ENCODE measurements at places on chromosomes 2 and 18.

GRCh38 chr2:105779394-105779793 lies 34.7 kb downstream of the NCK2 start:
- DNase-seq, result no peak

DNA sequence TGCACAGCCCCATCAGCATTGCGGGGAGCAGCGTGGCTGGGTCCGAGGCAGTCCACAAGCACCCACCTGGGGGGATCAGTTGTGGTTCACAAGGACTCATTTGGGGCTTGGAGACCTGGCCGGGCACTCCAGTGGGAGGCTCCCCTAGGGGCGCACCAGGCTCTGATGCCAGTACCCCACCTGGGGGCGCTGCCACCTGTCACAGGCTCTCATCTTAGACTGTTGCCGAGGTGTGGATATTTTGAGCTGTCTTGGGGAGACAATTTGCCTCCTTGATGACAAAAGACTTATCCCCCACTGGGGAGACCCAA lies 3.0 kb downstream of the ADRA2B start:
- no peak for DNase-seq

- DNase-seq, result no peak
Observed at GRCh38 chr18:79355433-79356335, 40.0 kb upstream of the NFATC1 start.

DNA sequence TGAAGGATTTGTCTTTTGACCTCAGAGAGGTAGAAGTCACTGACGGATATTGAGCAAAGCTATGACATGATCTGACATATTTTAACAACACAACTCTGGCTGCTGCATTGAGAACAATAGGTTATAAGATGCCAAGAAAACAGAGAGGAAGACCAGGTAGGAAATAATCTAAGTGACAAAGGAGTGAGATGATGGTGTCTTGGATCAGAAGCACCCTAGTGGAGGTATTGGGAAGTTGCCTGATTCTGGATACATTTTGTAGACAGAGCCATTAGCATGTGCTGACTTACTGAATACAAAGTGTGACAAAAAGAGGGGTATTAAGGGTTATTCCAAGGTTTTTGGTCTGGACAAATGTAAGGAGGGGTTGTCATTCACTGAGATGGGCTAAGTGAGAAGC lies 1438.1 kb downstream of the DPP10 start:
- no peak for DNase-seq

DNA sequence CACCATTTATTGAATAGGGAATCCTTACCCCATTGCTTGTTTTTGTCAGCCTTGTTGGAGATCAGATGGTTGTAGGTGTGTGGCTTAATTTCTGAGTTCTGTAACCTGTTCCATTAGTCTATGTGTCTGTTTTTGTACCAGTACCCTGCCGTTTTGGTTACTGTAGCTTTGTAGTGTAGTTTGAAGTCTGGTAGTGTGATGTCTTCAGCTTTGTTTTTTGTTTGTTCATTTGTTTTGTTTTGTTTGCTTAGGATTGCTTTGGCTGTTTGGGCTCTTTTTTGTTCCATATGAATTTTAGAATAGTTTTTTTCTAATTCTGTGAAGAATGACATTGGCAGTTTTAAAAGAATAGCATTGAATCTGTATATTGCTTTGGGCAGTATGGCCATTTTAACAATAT lies 12.7 kb downstream of the GKN2 start:
- DNase-seq, result no peak

GRCh38 chr2:53801547-53801946 lies 14.7 kb downstream of the ERLEC1 start:
- DNase-seq, result no peak

DNA sequence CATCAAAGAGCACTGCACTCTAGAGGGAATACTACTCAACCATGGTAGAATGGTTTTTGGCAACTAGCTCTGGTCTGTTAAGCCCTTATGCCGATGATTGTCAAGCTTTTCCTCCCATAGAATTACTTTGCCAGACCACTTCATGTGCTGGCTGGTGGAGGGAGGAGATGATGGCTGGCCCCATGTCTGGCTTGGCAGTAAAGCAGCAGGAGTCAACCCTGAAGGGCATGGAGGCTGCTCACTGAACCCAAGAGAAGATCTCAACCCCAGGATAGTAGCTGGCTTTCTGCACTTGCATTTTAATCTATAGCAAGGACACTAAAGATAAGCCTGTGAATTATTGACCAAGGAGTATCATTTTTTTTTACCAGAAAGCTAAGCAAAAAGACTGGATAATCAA lies 309.9 kb downstream of the PIEZO2 start:
- DNase-seq, result no peak

DNA sequence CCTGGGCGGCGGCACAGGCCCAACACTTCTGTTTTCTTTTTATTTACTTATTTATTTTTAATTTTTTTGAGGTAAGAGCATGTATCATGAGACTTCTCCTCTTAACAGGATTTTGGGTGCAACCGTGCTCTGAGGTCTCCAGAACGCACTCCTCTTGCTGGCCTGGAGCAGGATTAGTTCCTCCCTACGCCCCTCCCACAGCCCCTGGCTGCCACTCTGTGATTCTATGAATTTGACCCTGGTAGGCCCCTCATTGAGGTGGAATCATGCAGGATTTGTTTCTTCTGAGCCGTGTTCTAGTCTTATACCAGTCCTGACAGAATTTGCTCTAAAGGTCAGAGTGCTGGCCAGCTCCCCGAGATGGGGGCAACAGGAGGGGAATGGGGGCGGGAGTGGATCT lies 106.5 kb upstream of the HS6ST1 start:
- DNase-seq, result no peak

- no peak for DNase-seq
Observed at GRCh38 chr2:28662044-28662443, 89.6 kb upstream of the PPP1CB start.

DNA sequence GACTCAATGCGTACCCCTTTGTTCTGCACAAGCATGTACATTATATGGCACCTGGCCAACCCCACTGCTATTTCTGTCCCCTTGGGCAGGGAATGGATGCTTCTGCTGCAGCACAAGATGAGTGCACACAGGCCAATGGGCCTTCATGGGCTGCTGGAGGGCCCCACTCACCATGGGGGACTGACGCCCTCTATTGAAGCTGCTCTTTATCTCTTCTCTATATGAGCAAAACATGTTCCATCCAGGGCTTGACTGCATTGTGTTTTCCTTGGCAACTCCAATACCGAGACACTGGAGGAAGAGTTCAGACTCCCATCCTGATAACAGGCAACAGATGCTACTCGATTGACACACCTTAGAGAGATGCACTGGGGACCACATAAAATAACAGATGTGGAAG lies 251.6 kb upstream of the NCKAP5 start:
- DNase-seq, result no peak

GRCh38 chr18:55247032-55247431 lies 287.8 kb upstream of the CCDC68 start:
- no peak for DNase-seq

GRCh38 chr2:189050165-189050712 lies 76.1 kb downstream of the COL3A1 start:
- DNase-seq, result no peak

GRCh38 chr2:134861173-134861572 lies 22.8 kb downstream of the ACMSD start:
- no peak for DNase-seq

DNA sequence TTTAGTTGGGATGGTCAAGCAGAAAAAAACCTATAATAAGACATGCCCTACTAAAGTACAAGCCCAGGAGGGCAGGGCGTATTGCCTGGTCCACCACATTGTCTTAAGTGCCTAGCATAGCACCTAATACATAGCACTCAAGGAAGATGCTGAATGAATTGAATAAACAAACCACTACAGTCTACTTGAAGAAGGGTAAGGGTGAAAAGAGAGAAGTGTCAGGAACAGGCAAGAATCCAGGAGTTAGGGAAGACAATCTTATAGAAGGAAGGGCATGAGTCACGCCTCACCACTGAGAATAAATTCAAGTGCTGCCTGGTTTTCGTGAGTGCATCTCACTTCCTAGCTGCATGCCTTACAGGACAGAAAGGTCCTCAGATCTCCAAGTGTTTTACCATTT lies 13.9 kb downstream of the SLC19A3 start:
- no peak for DNase-seq

DNA sequence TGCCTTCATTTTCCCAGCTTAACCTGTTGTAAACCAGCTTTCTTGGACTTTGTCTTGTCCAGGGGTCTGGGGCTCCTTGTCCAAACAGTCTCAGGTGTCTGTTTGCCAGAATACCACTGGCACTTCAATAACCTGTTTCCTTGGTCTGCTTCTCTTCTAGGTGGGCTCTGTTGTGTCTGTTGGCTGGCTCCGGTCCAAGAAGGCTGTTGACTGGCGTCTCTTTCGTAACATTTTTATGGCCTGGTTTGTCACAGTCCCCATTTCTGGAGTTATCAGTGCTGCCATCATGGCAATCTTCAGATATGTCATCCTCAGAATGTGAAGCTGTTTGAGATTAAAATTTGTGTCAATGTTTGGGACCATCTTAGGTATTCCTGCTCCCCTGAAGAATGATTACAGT lies 17.0 kb downstream of the SLC20A1 start:
- no peak for DNase-seq

- DNase-seq, result no peak
Observed at GRCh38 chr18:3910512-3910911, 460.5 kb downstream of the TGIF1 start.

- DNase-seq, result no peak
Observed at GRCh38 chr18:36020174-36020711, 47.1 kb downstream of the RPRD1A start.

Measured in inflammatory macrophage treated with lipopolysaccharide for 4 hours (primary cell).